Cerebellar nuclear complex (tissue), 1 donor: ENCODE measurements at places on chromosomes 4 and X.

DNA sequence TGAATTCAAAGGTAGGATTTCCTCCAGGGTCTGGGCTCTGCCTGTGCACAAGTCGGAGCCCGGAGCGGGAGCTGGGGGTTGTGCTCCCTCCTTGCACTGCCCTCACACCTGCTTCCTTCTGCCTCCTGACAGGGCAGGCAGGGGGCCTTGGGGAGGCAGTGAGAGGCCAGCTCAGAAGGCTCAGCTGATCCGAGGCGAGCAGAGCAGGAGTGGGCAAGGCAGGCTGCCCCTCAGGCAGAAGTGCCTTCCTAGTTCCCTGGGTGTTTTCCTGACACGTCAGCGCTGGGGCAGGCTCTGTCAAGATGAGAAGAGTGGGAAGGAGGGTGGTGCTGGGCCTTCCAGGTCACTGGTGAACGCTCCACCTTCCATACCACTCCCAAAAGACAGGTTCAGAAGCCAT lies 5.5 kb upstream of the IRAK1 start:
- no peak for DNase-seq

DNA sequence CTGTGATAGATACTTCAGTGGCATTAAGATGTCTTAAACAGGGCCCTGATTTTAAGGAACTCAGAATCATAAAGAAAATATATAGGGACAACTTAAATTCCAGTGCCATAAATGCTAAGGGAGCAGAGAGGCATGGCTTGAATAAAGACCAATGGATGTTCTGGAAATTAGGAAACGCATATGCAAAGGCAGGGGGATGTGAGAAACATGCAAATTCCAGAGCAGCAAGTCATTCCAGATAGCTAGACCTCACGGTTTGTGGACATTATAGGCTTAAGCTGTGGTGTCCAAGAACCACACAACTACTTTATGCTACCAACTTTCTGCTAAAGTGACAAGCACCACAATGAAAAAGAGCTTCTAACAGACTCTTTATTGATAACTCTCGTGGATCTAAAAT lies 132.6 kb upstream of the ANK2 start:
- DNase-seq, result no peak

- DNase-seq, result no peak
Observed at GRCh38 chrX:150848914-150849365, 49.5 kb downstream of the CD99L2 start.

- no peak for DNase-seq
Observed at GRCh38 chrX:33923262-33923661, 208.9 kb downstream of the FAM47A start.

DNA sequence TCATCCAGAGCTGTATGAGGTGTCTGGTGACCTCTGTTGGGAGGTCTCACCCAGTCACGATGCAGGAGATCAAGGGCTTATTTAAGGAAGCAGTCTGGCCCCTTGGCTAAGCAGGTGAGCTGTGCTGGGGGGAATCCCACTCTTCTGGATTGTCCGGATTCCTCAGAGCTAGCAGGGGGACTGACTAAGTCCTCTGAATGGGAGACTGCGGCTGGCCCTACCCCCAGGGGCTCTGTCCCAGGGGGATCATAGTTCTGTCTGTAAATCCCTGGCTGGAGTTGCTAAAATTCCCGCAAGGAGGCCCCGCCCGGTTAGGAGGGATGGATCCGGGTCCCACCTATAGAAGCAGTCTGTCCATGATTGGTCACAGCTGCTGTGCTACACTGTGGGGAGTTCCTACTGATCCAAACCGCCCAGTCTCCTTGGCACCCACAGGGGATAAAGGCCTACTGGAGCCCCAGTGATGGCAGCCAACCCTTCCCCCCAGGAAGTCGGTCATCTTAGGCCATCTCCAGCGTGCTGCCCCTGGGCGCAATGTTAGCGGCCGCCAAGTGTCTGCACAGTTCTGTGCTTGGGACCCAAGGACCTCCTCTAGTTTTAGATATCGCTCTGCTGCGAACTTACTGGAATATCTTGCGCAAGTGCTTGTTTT lies 118.2 kb upstream of the KLF8 start:
- DNase-seq, result no peak

DNA sequence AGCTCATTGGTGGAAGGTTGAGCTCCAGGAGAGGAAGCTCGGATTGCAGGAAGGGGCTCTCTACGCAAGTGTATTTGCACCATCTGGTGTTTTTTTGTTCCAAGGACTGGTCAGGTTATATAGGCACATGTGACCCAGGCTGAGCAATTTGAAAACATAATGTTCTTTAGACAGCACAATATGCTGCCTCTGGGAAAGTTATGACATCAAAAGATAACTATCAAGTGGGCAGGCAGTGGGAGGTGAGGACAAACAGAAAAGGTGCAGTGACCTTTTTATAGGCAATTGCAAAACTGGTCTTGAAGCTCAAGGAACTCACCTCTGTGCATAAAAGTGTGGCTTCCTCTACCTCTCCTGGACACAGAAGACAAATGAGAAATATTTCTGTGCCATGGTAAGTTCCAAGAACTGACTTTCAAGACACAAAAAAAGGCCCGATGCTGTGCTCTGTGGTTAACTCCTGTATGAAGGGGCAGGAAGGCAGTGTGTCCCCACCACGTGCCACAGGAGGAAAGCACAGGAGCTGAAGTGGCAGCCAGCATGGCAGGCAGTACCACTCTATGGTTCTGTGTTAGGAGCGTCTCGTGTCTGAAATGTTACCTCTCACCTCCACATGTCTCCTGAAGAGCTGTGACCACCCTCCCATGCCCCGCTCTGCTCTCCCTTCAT lies 128.6 kb downstream of the SHROOM3 start:
- no peak for DNase-seq

- peak; percentile 12 for DNase-seq
Observed at GRCh38 chrX:125205918-125206665, 113.6 kb upstream of the TEX13C start.

GRCh38 chr4:156595041-156595440 lies 376.6 kb downstream of the PDGFC start:
- no peak for DNase-seq

DNA sequence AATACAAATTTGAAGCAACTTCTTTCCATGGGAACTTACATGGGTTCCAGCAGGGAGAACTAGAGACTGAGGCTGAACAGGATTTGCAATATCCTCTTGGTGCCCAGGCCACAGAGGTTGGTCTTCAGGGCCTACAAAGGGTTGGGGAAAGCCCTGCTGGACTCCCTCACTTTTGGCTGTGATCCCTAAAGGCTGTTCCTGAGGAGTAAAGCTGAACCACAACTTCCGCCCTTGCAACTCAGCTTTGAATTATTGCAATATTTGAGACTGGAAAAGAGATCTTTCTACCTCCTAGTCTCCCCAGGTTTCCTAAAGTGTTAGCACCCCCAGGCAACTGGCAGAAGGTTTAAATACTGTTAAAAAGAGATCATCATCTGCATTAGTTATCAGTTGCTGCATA lies 26.9 kb downstream of the DCHS2 start:
- no peak for DNase-seq

- DNase-seq, result no peak
Observed at GRCh38 chr4:139267301-139267700, 12.7 kb downstream of the MGARP start.

- DNase-seq, result no peak
Observed at GRCh38 chr4:168841000-168841671, 168.9 kb downstream of the CBR4 start.

DNA sequence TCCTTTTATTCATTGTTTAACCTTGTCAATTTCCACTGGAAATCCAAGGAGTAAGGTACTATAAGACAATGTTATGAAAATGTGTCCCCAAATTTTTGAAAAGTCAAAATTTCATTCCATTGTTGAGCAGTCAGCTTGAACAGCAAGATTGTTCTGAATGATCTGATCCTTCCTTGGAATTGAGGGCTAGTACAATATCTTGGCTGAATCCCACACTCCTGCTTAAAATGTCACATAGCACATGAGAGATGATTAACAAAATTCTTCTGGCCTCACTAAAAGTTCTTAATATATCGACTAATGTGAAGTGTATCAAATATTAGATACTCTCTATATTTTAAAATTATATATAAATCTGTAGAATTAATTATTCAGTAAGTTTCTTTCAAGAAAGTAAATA lies 104.8 kb downstream of the ANK2 start:
- no peak for DNase-seq

- DNase-seq, result no peak
Observed at GRCh38 chrX:136708348-136708747, 60.4 kb downstream of the CD40LG start.

- no peak for DNase-seq
Observed at GRCh38 chr4:55038176-55038890, 87.1 kb downstream of the KDR start.

DNA sequence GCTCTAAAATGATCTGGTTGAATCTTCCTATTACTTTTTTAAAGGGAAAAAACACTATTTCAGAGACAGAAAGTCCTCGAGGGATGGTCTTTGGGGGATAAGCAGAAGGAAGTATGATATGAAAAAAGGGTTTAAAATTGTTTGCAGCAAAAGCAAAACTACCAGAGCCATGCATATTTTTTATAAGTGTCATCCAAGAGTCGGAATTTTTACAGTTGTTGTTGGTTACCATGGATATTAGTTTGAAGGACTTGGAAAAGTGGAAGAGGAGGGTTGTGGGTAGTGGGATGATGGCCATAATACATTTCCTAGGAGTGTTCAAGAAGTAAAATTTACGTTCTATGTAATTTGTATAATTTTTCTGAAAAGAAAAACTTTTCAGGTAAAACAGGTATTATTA lies 134.4 kb downstream of the PCDH7 start:
- DNase-seq, result no peak

DNA sequence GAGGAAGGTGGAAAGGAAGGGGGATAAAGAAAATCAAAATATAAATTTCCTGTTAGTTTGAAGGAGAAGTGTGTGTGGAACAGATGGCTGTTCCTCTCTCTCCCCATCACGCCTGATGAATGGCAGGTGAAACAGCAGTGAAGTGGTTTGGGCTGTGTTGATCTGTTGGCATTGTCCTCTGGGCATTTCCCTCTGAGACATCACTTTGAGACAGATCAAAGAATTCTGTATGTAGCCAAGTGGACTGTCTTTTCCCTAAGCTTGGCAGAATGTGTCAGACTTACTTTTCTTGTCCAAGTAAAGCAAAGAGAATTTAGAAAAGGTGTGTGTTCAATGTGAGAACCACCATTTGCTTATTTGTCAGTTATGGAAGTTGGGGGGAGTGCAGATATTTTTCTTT lies 47.5 kb downstream of the SEPTIN11 start:
- DNase-seq, result no peak

DNA sequence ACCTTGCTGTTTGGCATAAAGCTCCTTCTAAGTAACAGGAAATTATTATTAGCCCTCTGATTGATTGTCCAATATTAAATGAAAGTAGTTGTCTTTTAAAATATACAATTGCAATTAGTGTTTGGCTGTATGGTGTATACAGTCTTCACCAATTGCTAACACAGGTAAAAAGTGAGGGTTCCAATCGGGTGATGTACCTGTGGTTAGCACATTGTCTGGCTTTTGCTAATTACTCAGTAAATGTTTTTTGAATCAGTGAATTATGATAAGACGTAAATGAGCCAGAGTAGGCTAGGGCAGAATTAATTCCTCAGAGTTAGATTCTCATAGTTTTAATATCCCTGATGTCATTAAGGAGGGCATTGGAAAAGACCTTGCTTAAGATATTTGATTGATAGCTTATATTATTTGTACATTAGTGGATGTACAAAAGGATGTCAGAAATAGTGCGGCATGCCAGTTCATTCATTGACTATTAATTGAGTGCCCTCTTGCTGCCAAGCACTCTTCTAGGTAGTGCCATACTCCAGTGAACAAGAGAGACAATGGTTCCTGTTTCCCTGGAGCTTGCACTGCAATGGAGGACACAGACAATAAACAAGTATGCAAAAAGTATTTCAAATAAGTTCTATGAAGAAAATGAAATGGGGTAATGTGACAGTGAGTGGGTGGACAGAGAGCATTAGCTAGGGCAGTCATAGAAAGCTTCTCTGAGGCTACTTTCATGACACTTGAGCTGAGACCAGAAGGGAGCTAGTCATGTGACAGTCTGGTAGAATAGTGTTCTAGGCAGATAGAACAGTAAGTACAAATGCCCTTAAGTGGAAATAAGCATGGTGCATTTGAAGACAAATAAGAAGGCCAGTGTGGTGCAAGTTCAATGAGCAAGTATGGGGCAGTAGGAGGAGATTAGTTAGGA lies 205.9 kb upstream of the CASK start:
- no peak for DNase-seq

DNA sequence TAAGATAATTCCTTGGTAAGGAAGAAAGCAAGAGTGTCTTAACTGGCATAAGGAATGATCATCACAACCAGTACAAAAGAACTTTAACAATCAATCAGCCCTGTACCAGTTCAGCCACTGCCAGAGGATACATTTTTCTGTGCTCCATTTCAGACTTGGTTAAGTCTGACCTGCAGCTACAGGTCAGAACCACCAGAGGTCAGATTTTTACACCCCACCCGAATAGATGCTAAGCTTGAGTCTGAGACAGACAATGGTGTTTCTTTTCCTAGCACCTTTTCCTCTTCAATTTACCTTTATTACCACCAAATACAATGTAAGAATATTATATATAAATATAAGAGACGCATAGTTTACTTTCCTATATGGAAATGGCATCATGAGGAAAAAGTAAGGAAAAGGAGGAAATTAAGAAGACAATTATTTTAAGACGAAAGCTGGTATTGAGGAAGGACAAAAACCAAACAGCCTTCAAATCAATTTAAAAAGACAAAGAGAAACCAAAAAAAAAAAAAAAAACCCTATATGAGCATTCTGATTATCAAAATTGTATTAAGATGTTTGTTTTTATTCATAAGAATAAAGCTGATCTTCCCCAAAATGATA lies 215.3 kb upstream of the TTC29 start:
- no peak for DNase-seq

- DNase-seq, result no peak
Observed at GRCh38 chr4:55321707-55322264, 24.3 kb upstream of the SRD5A3 start.

- DNase-seq, result no peak
Observed at GRCh38 chrX:63686878-63687714, 97.9 kb downstream of the ARHGEF9 start.

GRCh38 chr4:123840197-123840596 lies 443.6 kb downstream of the SPRY1 start:
- DNase-seq, result no peak

GRCh38 chr4:152929888-152930287 lies 6.2 kb upstream of the FHDC1 start:
- no peak for DNase-seq

DNA sequence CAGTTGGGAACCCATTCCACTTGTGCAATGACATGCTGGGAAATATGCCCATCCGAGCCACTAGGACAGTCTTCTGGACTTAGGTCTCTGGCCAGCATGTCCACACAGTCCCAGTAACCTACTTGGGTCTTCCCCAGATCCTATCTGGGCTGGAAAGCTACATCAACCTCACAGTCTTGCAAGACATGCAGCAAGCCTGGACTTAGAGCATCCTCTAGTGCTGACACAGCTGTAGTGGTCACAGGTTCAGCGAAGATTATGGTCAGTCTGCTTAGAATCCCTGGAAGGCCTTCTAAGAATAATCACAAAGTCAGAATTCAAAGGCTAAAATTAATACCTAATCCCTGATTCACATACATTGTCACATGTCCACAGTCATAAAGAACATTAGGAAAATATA lies 842.7 kb downstream of the STPG2 start:
- no peak for DNase-seq

GRCh38 chrX:20711366-20711765 lies 444.7 kb upstream of the RPS6KA3 start:
- peak; percentile 47 for DNase-seq

- DNase-seq, result no peak
Observed at GRCh38 chrX:120361764-120362305, at the start of gene ATP1B4. TSS of gene ATP1B4 (plus strand) at chrX:120362089. CDS start at chrX:120362169, 80 bp downstream.
